Neural progenitor cell (in vitro differentiated cells): ENCODE measurements at places on chromosomes 4 and X.

DNA sequence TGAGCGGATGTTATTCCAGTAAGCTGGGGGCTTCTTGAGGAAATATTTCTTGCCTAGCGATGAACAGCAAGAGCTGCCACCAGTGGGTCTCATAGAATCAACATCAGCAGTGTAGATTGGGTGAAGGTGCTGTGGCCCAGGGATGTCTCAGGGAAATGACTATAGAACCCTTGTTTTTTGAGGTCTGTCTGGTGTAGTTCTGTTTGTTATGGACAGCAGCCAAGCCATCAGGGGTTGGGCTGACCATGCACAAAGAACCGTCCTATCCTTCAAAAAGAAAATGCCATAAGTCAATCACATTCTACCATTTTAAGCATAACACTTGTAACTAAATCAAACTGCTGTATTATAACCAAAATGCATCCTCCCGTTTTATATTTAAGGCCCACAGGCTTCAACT is 17.3 kb upstream of the C1GALT1C1 start:
- no peaks in the 10 kb centered on the region for H3K27me3 ChIP-seq
- no peaks in the 10 kb centered on the region for H3K4me1 ChIP-seq
- DNase-seq, result no peak

GRCh38 chr4:36317721-36318120 is 36.3 kb downstream of the DTHD1 start:
- H3K4me1 ChIP-seq, result no peaks in the 10 kb centered on the region
- H3K27me3 ChIP-seq, result no peaks in the 10 kb centered on the region
- H3K4me3 ChIP-seq, result no peak overlapping the region
- H3K36me3 ChIP-seq, result no peaks in the 10 kb centered on the region

- no peaks in the 10 kb centered on the region for H3K36me3 ChIP-seq
- H3K27me3 ChIP-seq, result no peaks in the 10 kb centered on the region
- DNase-seq, result peak; percentile 2
- H3K4me3 ChIP-seq, result no peak overlapping the region
These were observed 101.9 kb downstream of the IGSF1 start for GRCh38 chrX:131187206-131187605.

DNA sequence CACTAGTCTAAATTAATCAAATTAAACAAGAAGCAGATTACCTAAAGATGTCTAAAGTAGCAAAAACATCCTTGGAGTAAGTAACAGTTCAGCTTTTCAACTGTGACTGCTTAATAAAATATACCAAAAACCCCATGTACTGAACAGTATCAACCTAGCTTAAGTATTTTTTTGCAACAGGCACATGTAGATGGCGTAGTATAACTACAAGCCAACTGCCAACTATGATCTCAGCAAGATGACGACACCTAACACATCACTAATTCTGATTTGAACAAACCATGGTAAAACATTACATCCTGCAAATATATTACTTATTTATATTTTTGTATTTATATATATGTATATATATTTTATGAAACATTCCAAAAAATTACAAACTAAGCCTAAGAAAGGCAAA is 24.5 kb downstream of the DHX15 start:
- peaks cover 14% of the 10 kb centered on the region for H3K36me3 ChIP-seq
- no peak overlapping the region for H3K4me3 ChIP-seq
- no peak for DNase-seq

- H3K27me3 ChIP-seq, result no peaks in the 10 kb centered on the region
- no peak overlapping the region for H3K27ac ChIP-seq
- no peaks in the 10 kb centered on the region for H3K4me1 ChIP-seq
- no peak for DNase-seq
These were observed 29.5 kb downstream of the TMEM255A start for GRCh38 chrX:120281761-120282160.

GRCh38 chr4:146105464-146105863 is 70.1 kb upstream of the LSM6 start:
- H3K36me3 ChIP-seq, result no peaks in the 10 kb centered on the region
- H3K27me3 ChIP-seq, result no peaks in the 10 kb centered on the region
- no peak overlapping the region for H3K27ac ChIP-seq
- H3K4me1 ChIP-seq, result no peaks in the 10 kb centered on the region

DNA sequence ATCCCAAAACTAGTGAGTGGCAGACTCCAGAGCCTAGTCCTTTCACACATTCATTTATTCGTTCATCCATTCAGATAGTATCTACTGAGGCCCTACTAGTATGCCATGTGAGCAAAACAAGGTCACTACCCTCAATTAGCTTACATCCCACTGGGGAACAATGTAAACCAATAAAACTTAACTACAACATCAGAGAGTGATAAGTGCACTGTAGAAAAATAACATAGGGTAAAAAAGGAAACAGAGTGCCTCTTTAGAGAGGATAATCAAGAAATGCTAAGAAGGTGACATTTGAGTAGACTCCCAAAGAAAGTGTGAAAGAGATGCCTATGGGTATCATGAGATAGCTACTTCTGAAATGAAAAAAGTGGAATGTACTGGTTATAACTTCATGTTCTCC is 18.5 kb downstream of the PAPSS1 start:
- H3K27me3 ChIP-seq, result no peaks in the 10 kb centered on the region
- H3K4me3 ChIP-seq, result no peak overlapping the region
- no peaks in the 10 kb centered on the region for H3K4me1 ChIP-seq
- peaks cover 17% of the 10 kb centered on the region for H3K36me3 ChIP-seq
- DNase-seq, result no peak

- H3K36me3 ChIP-seq, result no peaks in the 10 kb centered on the region
- no peak for DNase-seq
- no peak overlapping the region for H3K4me3 ChIP-seq
- no peaks in the 10 kb centered on the region for H3K4me1 ChIP-seq
- H3K27ac ChIP-seq, result no peak overlapping the region
These were observed 89.0 kb downstream of the NAF1 start for GRCh38 chr4:163077680-163078079.
